ENCODE measurements at places on chromosomes 1 and 21.

GRCh38 chr1:246128494-246129069, 378.5 kb downstream of the SMYD3 start:
- DNase-seq: no peak

GRCh38 chr1:218374401-218375353, 29.5 kb downstream of the TGFB2 start:
- peak; percentile 39 for DNase-seq

- no peak for DNase-seq
These were observed 681 bp upstream of the VANGL2 start for GRCh38 chr1:160399544-160400222.

DNA sequence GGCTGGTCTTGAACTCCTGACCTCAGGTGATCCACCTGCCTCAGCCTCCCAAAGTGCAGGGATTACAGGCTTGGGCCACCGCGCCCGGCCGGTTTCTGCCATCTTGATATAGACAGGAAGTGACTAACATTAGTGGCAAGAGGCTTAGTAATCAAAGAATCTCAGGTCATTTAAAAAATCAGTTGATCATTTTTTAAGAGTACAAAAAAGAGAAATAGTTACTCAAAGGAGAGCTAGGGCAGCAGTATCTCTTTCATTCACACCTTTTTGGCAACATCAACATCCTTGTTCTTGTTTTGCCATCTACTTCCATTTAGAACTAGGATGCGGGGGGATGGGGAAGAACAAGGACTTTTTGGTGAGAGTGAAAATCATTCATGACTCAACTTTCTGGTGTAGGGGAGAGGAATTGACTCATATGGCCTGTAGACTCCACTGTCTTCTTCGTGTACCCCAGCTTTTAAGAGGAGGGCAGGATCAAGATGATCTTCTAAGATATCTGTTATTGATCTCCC, 8.8 kb downstream of the FCRLB start:
- DNase-seq: peak; percentile 25

DNA sequence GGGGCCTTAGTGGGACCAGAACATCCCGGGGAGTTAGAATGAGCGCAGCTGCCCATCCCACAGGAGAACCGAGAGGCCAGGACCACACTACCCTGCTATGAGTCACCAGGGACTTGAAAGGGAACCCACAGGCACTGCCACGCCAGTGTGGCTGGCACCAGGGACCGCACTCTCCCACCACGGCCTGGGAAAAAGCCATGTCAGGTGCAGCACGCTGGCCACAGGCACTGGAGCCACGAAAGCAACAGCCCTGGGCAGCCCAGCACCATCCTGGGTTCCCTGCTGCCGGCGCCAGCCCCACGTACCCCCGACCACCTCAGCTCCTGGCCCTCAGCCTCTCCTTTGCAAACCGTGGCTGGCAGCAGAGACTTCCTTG, 14.1 kb upstream of the TMEM240 start:
- no peak for DNase-seq

DNA sequence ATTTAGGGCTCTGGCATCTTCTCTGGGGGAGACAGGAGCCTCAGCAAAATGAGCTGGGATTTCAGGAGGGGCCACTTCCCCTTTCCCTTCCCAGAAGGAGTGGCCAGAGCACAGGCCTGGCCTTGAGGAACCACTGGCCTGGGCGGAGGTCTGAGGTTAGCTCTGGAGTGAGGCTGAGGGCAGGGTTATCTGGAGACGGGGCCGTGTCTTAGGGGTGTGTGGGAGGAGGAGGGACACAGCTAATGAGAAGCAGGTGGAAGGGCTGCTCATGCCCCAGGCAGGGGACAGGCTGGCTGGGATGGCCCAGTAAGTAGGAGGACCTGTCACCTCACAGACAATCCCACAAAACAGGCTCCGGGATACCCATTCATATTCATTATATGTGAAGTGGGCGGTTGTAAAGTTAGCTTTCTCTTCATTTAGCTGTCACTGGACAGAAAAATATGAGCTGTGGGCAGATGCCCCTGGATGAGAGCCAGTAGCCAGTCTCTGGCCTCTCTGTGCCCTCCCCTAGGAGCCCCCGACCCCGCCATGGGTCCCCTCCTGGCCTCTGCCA, 12.4 kb downstream of the ALX3 start:
- DNase-seq: no peak

DNA sequence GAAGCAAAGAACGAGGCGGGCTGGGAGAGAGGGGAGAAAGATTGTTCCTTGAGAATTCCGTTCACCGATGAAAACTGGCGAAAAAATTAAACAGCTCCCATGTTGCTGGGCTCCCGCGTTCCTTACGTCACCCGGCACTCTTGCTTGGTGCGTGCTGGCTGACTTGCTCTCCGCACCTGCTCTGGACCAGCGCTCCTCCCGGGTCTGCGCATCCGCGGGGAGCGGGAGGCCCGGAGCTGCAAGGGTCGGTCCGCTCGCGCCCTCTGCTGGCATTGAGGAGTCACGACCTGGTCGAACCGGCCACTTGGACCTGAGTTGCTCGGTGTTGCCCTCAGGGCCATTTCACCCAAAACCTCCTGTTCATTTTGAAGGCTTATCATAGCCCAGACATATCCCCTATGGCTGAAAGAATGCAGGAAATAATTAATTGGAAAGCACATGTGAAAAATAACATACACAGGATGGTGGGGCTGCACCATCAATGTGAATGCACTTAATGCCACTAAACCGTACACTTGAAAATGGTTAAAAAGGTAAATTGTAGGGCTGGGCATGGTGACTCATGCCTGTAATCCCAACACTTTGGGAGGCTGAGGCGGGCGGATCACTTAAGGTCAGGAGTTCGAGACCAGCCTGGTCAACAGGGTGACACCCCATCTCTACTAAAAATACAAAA, 98.9 kb upstream of the BACE2 start:
- DNase-seq: peak; percentile 56

DNA sequence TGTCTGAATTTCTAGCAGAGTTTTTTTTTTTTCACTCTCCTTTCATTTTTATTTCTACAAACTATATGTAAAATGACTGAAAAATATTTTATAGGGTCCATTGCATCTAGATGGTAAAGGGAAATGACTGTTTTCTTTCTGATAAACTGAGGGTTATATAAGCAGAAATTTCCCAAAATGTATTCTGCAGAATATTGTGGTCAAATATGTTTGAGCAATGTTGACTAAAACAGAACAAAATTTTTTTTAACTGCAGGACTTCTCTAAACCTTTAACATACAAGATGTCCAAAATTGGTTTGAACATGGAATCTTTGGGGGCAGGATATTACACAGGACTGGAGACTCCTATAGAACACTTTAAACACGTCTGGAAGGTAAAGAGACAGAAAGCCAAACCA, 190.5 kb downstream of the TOMM20 start:
- no peak for DNase-seq

DNA sequence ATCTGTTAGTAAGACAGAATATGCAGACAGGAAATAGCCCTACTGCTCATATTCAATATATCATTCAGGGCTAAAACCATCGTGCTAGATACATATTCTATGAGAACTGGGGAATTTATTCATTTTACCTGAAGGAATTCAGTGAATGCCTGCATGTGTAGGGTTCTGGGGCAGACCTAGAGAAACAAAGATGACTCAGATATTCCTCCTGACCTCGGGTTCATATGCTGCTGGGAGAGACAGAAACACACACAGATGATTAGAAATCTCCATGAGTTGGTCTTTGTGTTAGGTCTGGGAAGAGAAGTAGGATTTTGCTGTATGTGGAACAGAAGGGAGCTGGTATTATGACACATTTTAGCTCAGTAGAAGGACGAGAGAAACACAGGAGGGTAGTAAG, 176.5 kb upstream of the ST6GALNAC5 start:
- DNase-seq: no peak

- peak; percentile 44 for DNase-seq
These were observed 89.3 kb downstream of the SIM2 start for GRCh38 chr21:36788120-36788638.

DNA sequence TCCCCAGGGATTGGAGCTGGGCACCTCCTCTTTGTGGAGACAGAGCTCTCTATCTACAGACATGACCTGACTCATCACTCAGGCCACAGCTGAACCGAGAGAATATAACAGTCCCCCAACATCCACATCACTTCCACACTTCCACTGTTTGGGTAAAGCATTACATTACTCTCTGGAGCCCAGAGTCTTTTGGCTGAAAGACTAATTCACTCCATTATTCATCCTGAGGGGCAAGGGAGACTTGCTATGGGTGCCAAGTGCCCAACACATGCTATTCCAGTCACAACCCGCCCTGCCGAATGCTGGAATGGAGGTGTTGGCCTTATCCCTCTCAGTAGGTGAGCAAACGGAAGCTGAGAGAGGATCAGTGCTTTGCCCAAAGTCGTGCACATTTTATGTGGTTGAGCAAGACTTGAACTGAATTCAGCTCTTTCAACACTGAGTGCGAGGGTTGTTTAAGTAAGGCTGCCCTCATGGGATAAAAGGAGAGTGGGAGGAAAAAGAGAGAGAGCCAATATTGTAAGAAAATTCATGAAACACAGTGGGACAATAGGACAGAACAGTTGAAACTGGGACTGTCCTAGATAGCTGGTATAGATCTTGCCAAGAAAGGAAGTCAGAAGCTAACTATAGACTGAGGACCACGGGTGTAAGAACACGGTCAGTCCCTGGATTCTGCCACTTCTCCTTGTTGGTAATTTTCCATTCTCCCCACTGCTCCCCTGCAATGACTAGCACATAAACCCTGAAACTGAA, 13.5 kb upstream of the CHI3L1 start:
- no peak for DNase-seq

DNA sequence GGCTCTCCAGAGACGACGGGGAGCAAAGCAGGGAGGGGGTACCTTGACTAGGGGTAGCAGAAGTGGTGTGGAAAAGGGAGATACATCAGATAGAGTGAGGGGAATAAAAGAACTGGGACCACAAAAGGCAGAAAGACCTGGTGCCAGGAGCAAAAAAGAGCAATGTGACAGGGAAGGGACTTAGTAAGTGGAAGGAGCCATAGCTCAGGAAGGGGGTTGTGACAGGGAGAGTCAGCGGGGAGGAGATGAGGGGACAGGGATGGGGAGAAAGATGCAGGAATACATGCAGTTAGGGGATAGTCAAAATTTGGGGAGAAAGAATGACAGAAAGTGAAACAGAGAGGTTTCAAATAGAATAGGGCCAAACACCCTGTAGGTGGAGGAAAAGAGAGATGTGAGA, 20.5 kb downstream of the RHOU start:
- DNase-seq: no peak

DNA sequence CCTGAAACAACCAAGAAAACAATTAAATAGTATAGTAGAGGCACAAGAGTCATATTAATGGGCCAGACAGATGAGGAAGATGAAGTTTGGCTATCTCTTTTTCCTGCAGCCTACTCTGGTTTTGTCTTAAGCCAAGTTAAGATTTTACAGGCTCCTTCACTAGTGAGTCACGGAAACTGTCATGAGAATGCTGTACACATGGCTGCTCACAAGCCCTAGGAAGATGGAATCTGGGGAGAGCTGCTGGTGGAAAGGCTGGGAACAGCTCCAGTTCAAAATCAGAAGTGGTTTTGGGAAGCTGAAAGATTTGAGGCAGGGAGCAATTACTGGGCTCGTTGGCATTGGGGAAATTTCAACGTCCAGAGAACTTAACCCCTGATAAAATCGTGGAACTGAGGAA, 46.4 kb upstream of the S1PR1 start:
- peak; percentile 54 for DNase-seq

DNA sequence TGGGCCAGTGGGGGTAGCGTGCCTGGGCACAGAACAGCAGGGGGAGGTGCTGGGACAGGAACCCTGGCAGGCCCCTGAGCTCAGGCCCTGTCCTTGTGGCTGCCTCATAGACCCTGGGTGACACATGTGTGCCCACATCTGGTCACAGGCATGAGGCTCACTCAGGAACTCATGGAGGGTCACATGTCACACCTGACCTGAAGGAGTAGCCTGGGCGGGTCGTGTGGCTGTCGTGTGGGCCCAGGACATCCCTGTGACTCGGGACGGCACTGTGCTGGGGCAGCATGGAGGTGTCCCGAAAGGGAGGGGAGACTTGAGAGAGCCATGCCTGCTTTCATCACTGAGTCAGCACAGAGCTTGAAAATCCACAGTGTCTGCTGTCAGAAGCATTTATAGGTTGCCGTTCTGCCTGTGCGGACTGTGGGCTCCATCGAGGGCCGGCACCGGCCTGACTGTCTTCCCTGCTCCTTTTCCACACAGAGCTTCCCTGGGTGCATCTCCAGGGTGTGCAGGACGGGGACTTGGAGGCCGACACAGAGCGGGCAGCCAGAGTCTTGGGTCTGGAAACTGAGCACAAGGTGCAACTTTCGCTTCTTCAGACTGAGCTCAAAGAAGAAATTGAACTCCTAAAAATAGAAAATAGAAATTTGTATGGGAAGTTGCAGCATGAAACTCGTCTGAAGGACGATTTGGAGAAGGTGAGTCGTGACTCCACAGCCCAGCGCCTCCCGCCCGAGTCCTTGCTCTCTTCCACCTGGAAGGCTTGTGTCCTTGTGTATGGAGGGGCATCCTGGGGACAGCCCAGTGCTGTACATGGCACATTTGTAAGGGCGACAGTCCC, 32.8 kb downstream of the PCNT start:
- no peak for DNase-seq

DNA sequence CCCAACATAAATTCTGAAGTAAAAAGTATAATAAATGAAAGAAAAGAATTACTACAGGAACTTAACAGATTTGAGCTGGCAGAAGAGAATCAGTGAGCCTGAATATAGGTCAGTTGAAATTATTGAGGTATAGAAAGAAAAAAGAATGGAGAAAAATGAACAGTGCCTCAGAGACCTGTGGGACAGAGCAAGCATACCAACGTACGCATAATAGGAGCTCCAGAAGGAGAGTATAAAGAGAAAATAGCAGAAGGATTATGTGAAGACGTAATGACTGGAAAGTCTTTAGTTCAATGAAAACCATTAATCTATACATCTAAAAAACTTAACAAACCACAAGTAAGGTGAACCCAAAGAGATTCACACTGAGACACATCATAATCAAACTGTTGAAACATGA, 261.8 kb downstream of the DYRK1A start:
- DNase-seq: no peak

- no peak for DNase-seq
These were observed 186.8 kb upstream of the C1orf174 start for GRCh38 chr1:4086921-4087320.

DNA sequence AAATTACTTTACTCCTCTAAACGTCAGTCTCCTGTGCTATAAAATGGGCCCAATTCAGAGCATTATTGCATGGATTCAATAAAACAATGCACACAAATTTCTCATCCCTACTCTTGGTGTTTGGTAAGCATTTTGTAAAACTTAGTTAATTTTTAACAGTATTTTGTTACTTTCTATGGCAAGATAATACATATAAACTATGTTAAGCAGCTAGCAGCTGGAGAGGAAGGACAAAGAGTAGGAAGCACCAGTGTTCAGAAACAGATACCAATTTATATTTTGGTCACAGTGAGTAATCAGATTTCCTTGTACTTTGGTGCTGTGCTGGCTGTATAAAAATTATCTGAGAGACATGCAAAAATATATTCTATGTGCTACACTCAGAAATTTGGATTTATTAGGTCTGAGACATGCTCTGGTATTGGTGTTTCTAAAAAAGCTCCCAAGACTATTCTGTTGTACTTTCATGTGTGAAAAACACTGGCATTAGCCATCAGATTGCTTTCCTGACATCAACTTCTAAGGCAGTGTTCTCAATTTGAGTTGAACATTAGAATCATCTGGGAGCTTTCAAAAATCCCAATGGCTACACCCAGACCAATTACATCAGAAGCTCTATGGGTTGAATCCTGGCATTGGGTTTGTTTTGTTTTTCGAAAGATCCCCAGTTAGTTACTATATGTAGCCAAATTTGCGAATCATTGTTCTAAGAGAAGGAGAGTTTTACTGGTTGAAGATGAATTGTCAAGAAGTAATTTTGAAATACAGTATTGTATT, 100.3 kb upstream of the C1orf87 start:
- DNase-seq: no peak

- DNase-seq: no peak
These were observed 240.2 kb upstream of the LYPLAL1 start for GRCh38 chr1:218933513-218933912.
